Esophagus muscularis mucosa (tissue), 4 donors: ENCODE measurements at places on chromosomes 5 and 9.

- DNase-seq = no peak
These were observed 161.2 kb downstream of the RGS3 start for GRCh38 chr9:113624721-113625120.

DNA sequence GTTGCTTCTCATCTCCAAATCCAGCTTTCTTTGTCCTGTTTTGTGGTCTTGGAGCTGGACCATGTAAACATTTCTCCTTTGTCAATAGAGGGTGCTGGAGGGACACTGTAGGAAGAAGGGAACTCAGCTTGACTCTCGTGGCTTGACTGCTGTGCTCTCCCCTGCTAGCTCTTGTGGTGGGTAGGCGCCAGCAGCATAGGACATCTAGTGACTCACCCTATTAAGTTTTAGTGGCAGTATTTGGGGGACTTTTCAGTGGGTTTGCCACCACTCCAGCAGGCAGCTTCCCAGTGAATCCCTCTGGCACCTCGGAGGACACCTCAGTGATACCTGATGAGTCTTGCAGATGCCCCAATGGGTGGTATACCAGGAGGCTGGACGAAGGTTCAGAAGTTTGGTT is 97.8 kb downstream of the TSSK1B start:
- DNase-seq = no peak

- no peak for DNase-seq
These were observed 37.8 kb upstream of the SPDL1 start for GRCh38 chr5:169545762-169546161.

GRCh38 chr5:97553604-97554452 is 370.8 kb upstream of the RIOK2 start:
- DNase-seq = no peak

- no peak for DNase-seq
These were observed 17.2 kb upstream of the PRR16 start for GRCh38 chr5:120446901-120447300.

DNA sequence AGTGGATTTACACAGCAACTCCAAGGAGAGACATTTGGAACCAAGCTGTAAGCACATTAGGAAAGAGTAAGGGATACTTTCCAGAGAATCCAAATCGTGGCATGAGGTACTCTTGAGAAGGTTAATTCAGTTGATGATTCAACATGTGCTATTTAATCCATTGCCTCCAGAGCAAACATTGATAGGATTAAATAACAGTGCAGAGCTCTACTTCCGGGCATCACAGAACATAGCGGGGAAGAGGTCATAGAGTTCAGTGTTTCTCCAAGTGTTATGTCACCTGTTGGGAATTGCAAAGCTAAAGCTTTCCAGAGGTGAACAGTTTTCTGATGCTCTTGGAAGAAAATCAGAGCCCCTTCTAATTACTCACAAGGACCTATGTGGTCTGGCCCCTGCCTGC is 127.5 kb downstream of the PPP2R2B start:
- DNase-seq = no peak

DNA sequence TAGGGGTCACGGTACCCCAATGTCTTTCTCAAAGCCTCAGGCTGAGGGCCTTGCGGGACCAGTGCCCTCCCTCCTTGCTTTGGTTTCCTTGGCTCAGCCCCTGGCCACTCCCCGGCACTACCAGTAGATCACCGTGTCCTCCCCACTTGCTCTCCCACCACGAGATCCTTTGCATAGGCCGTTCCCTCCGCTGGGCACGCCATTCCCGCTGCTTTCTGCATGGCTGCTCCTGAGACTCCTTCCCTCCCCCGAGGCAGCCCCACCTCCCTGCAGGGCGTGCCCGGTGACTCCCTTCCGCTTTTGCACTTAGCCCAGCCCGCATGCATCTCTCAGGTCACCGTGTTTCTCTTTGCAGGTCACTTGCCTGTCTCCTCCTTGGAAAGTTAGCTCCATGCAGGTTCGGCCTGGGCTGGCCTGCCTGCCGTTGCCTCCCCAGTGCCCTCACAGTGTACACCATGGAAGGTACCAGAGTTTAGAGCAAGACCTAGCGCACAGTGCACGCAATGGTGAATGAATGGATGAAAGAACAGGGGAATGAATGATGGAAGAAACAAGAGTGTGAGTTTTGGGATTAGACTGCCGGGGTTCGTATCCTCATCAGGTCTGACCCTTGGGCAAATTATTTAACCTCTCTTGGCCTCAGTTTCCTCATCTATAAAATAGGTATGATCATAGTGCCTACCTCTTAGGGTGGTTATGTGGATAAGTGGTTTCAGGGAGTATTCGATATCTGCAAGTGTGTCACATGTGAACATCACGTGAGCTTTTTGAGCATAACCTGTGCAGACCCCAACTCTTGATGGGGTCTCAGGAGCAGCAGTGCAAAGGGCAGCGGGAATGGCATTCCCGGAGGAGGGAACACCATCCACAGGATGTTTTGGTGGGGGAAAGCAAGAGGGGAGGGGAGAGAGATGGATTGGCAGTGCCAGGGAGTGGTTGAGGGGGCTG is 214.3 kb downstream of the C9orf50 start:
- DNase-seq = no peak

DNA sequence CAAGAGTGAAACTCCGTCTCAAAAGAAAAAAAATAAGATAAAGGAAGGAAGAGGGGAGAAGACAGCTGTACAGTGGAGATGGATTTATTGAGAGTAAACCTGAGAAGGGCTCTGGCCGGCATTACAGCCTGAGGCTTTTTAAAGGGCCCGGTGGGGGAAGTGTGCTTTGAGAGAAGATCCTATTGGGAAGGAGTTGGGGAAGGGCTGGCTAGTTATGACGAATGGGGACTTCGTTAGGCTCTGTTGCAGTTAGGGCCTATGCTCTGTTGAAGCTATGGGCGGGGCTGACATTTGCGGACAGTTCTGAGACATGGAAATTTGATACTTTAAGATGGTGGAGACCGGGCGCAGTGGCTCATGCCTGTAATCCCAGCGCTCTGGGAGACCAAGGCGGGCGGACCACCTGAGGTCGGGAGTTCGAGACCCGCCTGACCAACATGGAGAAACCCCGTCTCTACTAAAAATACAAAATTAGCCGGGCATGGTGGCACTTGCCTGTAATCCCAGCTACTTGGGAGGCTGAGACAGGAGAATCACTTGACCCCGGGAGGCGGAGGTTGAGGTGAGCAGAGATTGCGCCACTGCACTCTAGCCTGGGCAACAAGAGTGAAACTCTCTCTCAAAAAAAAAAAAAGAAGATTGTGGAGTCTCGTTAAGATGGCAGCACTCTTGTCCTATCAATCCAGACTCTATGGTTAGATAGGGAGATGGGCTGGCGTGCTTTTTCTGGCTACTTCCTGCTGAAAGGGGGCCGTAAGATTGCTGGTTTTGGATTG is 33.2 kb downstream of the C9orf50 start:
- no peak for DNase-seq

- no peak for DNase-seq
These were observed 3.3 kb upstream of the MSMP start for GRCh38 chr9:35757226-35757891.

DNA sequence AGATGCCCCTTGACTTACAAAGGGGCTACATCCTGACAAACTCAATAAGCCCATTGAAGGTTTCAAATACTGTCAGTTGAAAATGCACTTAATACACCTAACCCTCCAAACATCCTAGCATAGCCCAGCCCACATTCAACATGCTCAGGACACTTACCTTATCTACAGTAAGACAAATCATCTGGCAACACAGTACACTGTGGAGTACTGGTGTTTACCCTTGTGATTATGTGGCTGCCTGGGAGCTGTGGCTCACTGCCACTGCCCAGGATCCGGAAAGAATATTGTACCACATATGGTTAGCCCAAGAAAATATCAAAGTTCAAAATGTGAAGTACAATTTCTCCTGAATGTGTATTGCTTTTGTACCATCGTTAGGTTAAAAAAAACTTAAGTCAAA is 562.2 kb downstream of the HTR1A start:
- DNase-seq = no peak

DNA sequence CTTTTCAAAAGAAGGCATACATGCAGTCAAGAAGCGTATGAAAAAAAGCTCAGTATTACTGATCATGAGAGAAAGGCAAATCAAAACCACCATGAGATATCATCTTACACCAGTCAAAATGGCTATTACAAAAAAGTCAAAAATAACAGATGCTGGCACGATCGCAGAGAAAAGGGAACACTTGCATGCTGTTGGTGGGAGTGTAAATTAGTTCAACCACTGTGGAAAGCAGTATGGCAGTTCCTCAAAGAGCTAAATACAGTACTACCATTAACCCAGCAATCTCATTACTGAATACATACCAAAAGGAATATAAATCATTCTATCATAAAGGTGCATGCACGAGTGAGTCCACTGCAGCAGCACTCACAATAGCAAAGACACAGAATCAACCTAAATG is 24.5 kb downstream of the RETREG1 start:
- DNase-seq = no peak

- no peak for DNase-seq
These were observed 23.2 kb downstream of the SLC46A2 start for GRCh38 chr9:112867275-112867991.

GRCh38 chr5:81400375-81400774 is 6.4 kb upstream of the ACOT12 start:
- no peak for DNase-seq

- no peak for DNase-seq
These were observed 73.0 kb upstream of the MPDZ start for GRCh38 chr9:13352451-13352979.

- DNase-seq = peak; percentile 78
These were observed 140.6 kb upstream of the SLC12A2 start for GRCh38 chr5:127943061-127943371.

- DNase-seq = no peak
These were observed 242.6 kb downstream of the AUH start for GRCh38 chr9:91119142-91119541.

DNA sequence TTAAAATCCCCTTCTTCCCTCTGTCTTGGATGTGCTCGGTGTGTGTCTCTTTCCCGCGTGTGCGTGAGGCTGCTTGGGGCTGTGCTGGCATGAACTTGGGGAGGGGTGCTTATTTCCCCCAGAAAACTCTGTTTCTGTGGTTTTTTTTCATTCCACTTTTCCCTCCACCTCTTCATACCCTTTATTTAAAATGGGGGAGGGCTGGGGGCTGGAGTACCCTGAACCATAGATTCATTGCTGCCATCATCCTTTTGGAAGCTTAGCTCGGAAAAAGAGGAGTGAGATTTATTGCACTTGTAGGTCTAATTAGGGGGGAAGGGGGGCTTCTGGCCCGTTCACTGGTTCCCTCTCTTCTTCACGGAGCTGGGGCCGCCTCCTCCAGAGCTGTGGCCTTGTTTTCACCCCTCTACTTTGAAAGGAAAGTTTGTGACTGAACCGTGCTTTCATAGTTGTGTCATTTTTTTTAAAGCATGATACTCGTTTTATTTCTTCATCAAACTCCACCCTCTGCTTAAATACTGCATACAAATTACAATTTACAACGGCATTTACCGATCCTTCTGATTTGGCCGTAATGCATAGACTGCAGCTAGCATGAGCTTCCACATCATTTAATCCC is 2.9 kb downstream of the NR2F1 start:
- DNase-seq = peak; percentile 78

DNA sequence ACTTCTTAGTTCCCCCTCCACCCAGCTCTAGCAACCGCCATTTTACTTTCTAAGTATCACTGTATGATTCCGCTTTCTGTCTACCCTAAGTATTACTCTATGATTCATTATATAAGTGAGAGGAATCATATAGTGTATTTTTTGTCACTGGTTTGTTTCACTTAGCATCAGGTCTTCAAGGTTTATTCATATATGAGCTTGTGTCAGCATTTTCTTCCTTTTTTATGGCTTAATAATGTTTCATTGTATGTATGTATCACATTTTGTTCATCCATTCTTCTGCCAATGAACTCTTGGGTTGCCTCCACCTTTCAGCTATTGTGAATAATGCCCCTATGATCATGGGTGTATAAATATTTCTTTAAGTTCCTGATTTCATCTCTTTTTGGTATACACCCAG is 222.8 kb downstream of the SNCAIP start:
- no peak for DNase-seq

- no peak for DNase-seq
These were observed 114.4 kb downstream of the ENC1 start for GRCh38 chr5:74526111-74526510.

DNA sequence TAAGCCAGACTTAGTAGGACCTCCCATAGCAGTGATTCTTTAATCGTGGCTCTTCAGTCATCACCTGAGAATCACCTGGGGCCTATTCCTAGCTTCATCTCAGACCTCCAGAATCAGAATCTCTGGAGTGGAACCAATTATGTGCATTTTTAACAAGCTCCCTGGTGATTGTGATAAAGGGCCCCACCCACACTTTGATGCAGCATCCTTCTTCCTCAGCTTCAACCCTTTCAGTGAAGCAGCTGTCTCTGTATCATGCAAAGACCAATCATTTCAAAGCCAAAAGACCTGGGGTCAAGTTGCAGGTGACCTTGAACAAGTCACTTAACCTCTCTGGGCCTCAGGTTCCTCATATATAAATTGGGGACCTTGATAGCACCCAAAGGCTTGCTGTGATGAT is 17.1 kb downstream of the FBXO10 start:
- DNase-seq = no peak

DNA sequence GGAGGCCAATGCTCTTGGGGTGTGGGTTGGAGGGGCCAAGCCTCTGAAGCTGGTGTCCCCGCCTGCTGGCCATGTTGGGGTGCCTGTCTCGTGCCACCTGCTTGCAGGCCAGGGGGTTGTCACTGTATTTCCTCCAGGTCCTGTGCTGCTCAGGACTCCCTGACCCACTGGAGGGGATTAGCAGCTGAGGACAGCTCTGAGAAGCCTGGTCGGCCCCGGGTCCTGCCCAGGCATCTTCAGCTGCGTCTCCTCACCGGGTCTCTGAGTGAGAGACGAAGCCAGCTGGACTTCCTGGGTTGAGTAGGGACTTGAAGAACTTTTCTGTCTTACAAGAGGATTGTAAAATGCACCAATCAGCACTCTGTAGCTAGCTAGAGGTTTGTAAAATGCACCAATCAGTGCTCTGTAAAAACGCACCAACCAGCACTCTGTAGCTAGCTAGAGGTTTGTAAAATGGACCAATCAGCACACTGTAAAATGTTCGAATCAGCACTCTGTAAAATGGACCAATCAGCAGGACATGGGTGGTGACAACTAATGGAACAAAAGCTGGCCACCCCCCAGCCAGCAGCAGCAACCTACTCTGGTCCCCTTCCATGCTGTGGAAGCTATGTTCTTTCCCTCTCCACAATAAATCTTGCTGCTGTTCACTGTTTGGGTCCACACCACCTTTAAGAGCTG is 20.6 kb upstream of the SLC9A3 start:
- DNase-seq = no peak

- no peak for DNase-seq
These were observed 167.2 kb downstream of the XRCC4 start for GRCh38 chr5:83244516-83244915.

- no peak for DNase-seq
These were observed 182.4 kb upstream of the OTULINL start for GRCh38 chr5:14399054-14399692.

- no peak for DNase-seq
These were observed 140.3 kb downstream of the AOPEP start for GRCh38 chr9:94866770-94867169.

GRCh38 chr9:117375956-117376355 is 38.9 kb downstream of the ASTN2 start:
- DNase-seq = no peak

GRCh38 chr9:8816361-8816760 is 1016.8 kb upstream of the DMAC1 start:
- no peak for DNase-seq

- DNase-seq = no peak
These were observed 44.8 kb upstream of the RNF130 start for GRCh38 chr5:180116077-180116999.

- DNase-seq = no peak
These were observed 22.8 kb downstream of the RGS3 start for GRCh38 chr9:113486327-113486726.
